ENCODE measurements at places on chromosomes 5 and 9. TPM values are rescaled to one million over a fixed set of nuclear protein-coding genes. Genes with fewer than 3 reads are reported as not detected.

BHMT gene
- total RNA-seq: not detected

SAXO1 gene
- total RNA-seq: not detected

ZNF300 gene
- total RNA-seq: 2.0 TPM

PRKAA1 gene
- 70.9 TPM for total RNA-seq

SPINK6 gene
- total RNA-seq: not detected

PCDHGC4 gene
- total RNA-seq: 0.69 TPM

SH2D3C gene
- total RNA-seq: 68.7 TPM
